T-helper 17 cell (primary cell): ENCODE measurements at places on chromosomes 4 and X. TPM values are rescaled to one million over a fixed set of nuclear protein-coding genes. Genes with fewer than 3 reads are reported as not detected.

GRCh38 chrX:13597874-13598273, 28.5 kb downstream of the EGFL6 start:
- no peaks in the 10 kb centered on the region for H3K4me1 ChIP-seq
- H3K27ac ChIP-seq, result no peak overlapping the region
- H3K36me3 ChIP-seq, result no peaks in the 10 kb centered on the region
- no peak overlapping the region for H3K4me3 ChIP-seq
- no peak for DNase-seq
- peaks cover 4% of the 10 kb centered on the region for H3K27me3 ChIP-seq

GRCh38 chr4:105632599-105632998, 75.9 kb downstream of the INTS12 start:
- no peak overlapping the region for H3K4me3 ChIP-seq
- no peak overlapping the region for H3K27ac ChIP-seq
- H3K4me1 ChIP-seq, result peaks cover 3% of the 10 kb centered on the region
- H3K27me3 ChIP-seq, result peaks cover 28% of the 10 kb centered on the region
- no peak for DNase-seq

ESX1 gene
- total RNA-seq, result not detected

OPRPN gene
- not detected for total RNA-seq
